NCI-H82 (cell line): ENCODE measurements at places on chromosomes 3 and 15.

DNA sequence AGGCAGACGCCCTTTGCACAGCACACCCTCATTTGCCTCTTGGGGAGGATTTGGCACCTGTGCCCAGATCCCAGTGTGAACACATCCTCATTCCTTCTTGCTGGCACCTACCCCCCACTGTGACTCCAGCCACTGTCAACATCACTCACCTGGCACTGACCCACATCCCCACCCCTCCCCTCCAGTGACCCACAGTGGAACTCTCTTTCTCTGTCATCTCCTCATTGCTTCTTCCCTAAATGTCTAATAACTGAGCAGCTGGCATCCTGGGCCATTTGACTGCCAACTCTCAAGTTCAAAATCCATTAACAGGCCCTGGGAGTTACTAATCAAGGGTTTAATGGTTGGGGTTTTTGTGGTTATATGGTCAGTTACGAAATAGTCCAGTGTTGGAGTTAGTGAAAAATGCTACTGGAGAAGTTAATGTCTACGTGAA lies 14.4 kb downstream of the SNAPC5 start:
- no peak for DNase-seq

GRCh38 chr3:48440590-48440958 lies 517 bp downstream of the TMA7 start:
- peak; percentile 30 for DNase-seq

DNA sequence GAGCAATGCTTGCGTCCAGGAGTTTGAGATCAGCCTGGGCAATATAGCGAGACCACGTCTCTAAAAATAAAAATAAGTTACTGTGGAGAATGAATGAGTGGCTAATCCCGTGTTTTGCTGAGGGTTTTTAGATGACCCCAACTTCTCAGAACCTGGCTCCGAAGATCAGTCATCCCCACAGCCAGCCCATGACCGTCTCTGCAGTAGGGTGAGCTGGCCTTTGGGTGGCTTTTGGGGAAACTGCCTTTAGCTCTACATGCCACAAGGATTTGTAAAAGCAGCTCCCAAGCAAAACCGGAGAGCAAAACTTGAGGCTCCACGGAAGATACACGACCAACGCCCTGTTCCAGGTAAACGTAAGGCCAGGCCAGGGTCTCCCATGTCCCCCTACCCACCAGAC lies 39.2 kb upstream of the TFRC start:
- DNase-seq = no peak

DNA sequence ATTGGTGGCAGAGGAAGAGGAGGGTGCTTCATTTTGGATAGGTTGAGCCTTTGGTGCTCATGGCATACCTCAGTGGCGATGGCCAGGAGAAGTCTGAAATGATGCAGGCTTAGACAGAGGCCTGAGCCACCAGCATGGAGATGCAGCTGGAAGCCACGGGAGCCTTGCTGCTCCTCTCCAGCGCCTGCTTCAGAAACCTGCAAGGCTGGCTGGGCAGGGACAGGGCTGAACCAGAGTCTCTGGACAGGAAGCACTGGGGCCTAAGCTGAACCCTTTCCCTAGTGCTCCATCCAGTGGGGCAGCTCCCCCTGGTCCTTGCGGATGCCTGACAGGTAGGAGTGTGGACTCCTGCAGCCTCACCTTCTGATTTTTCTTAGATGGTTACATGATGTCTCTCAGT lies 36.7 kb upstream of the ADCY5 start:
- DNase-seq = no peak

DNA sequence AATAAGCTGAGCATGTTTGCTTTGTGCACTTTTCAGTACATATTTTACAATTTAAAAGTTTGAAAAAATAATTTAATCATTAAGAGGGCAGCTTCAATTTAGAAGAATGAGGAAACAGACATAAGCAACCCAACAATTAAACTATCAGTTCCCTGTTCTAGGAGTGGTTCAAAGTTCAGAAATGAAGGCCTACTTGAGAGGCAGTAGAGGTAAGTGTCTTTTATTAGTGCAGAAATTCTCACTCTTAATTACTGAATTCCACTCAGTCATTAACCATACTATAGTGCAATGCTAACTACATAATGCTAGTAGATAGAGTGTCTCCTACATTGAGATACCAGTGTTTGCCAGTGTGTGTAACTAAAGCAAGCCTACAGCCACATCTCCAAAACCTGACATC lies 73.1 kb downstream of the TNIK start:
- DNase-seq = no peak

GRCh38 chr3:154469585-154469984 lies 39.6 kb upstream of the GPR149 start:
- no peak for DNase-seq

DNA sequence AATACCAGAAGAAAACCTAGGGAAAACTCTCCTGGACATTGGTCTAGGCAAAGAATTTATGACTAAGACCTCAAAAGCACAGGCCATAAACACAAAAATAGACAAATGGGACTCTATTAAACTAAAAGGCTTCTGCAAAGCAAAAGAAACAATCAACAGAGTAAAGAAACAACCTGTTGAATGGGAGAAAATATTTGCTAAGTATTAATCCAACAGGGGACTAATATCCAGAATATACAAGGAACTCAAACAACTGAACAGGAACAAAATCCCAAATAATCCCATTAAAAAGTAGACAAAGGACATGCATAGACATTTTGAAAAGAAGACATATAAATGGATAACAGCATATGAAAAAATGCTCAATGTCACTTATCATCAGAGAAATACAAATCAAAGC lies 6.9 kb upstream of the ACVR2B start:
- DNase-seq = no peak

- DNase-seq = no peak
Measured at GRCh38 chr3:39141171-39141995, 12.0 kb downstream of the CSRNP1 start.

GRCh38 chr3:135581806-135582205 lies 383.7 kb upstream of the PPP2R3A start:
- DNase-seq = no peak

- peak; percentile 44 for DNase-seq
Measured at GRCh38 chr3:143348486-143349327, 229.1 kb downstream of the CHST2 start.

GRCh38 chr3:168048414-168049330 lies 47.1 kb downstream of the GOLIM4 start:
- no peak for DNase-seq

GRCh38 chr15:50707878-50708427 lies 21.4 kb upstream of the TRPM7 start:
- DNase-seq = no peak

DNA sequence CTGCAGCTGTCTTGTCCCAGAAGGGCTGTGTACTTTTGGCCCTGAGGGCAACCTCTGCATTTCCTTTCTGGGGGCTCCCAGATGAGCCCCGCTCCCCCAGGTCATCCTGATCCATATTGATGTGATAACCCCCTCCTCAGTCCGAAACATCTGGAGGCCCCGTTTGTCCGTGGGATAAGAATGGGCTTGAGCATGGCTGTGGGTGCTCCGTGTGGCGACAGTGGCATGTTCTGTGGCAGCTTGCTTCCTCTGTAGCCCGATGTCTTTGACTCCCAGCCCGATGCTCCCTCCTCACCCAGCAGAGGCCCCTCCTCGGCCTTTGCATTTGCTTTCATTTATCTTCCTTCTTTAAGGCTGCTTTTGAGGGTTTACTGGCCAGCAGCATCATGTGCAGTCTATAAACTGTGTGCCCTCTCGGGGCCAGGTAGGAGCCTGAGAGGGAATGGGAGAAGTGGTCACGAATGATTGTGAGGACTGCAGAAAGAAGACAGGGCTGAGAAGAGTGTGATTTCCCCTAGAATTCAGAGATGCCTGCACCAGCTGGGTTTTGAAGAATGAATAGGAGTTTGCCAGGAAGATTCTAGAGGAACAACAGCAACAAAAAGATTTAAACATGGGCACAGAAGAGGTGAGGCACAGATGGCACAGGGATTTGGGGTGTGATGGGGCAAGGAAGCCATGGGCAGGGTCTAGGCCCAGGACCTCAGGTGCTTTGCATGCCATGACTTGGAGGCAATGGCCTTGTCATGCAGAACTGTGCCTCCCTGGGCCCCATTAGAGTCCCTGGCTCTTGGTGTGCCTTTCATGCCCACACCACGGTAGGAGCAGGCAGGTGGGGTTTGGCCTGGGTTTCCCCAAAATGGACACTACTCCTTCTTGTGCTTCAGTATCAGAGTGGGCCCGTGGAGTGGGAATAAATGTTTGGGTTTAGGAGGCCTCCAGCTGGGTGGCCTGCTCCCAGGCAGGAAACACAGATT lies 34.2 kb downstream of the APBA2 start:
- DNase-seq = no peak

DNA sequence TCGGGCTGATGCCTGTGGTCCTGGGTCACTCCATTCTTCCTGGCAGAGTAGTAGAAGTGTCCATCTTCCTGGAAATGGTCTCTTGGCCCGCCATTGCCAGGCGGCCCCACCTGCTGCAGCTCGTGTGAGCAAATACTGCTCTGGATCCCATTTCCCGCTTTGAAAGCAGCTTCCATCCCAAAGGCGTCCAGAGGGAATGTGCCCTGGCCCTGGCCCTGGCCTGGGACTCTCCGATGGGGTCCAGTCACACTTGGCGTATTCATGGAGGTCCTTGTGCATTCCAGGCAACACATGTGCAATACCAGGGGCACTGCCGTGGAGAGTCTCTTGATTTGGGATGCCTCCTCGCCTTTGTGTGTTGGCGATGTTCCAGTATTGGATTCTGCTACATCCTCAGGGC lies 111.1 kb downstream of the SNRPN start:
- no peak for DNase-seq

GRCh38 chr3:142613491-142613890 lies 17.3 kb downstream of the PLS1 start:
- no peak for DNase-seq

GRCh38 chr15:52862677-52863076 lies 72.5 kb upstream of the ONECUT1 start:
- no peak for DNase-seq

DNA sequence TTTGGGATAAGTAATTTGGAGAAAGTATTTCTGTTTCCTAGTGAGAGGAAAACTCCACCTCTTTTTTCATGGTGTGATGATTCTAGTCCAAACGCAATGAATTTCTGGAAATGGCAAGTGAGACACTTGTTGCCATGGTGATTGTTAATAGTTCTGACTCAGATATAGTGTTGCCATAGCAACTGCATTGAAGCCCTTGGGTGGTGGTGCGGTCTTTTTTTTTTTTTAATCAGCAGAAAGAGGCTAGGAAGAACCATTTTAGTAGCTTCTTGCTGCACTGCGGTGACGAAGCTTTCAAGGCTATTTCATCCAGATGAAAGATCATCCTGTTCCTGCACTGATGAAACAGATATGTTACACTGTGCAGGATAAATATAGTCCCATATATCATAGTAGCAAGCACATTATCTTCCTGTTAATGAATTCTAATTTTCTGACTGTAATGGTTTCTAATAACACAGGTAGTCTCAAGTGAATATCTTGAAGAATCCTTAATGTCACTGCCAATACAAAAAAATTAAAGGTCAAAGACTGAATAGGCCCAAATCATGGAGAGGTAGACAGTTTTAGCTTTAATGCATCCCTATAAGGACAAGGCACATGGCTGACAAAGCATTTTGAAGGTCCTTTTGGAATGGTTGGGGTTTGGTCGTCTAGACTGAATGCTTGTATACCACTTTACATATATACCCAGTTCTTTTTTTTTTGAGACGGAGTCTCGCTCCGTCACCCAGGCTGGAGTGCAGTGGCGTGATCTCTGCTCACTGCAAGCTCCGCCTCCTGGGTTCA lies 125.1 kb upstream of the ZBTB20 start:
- no peak for DNase-seq

- DNase-seq = no peak
Measured at GRCh38 chr3:30305021-30305420, 301.4 kb upstream of the TGFBR2 start.

DNA sequence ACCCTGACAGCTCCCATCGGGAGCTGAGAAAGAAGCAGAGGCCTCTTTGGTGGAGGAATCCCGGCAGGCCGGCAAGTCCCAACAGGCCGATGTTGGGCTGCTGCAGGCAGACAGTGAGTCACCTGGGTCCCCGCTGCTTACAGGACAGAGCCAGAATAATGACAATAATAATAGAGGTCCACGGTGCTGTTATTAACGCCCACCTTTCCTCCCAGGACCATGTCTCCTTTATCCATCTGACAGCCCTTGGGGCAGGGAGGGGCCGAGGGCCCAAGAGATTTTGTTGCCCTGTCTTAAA lies 29.3 kb upstream of the MAGEF1 start:
- no peak for DNase-seq

- no peak for DNase-seq
Measured at GRCh38 chr3:132549890-132550578, 47.0 kb upstream of the ACKR4 start.

- DNase-seq = no peak
Measured at GRCh38 chr15:66803182-66803729, 101.2 kb downstream of the SMAD6 start.

GRCh38 chr3:168801794-168802193 lies 706.1 kb upstream of the GOLIM4 start:
- DNase-seq = no peak

GRCh38 chr3:94093151-94093550 lies 30.3 kb downstream of the NSUN3 start:
- DNase-seq = no peak

DNA sequence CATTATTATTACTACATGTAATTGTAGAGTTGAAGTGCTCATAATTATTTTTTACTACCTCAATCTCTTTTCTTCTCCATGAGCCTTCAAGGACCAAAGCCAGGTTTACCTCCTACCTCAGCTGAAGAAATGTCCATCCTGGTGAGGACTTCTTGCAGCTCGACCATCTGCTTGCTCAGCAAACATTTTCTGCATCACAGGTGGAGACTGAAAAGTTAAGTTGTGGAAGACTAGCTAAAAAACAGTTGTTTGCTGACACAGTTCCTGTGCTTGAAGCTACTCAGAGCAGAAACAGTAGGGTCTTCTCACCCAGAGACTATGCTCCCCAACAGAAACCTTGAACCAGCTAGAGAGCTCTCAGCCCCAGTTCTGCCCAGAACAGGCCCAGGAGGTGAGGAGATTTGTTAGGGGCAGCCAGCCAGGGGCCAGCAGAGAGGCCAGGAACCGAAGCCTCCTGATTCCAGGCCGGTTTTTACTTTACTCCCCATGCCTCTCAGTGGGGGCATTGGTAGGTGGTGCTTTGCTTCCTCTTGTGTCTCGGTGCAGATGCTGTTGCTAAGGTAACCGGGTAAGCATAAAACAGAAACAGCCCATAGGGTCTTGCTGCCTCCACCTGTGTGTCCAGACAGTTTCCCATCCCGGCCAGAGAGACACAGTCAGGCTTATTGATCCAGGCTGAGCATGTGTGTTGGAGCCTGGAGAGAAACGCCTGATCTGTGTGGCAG lies 54.9 kb downstream of the CCNL1 start:
- DNase-seq = peak; percentile 27

- DNase-seq = peak; percentile 90
Measured at GRCh38 chr15:40358471-40359353, 693 bp downstream of the DISP2 start.

DNA sequence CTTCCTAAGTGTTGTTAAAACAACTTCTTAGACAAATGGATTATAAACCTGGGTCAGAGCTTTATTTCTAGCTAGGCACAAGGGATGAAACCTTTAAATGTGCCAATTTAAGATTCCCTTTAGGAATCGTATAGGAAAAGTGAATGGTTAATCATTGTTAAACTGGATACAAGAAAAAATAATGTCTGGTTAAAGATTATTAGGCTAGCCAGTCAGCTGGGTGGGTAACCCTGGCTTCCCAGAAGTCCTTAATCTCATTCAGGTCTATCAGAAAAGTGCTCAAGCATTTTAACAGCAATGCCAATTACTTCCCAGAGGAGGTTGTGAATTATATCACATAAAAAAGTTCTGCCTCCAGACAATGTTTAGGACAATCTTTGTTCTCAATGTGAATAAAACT lies 37.6 kb downstream of the NANOGP8 start:
- DNase-seq = peak; percentile 8
